ENCODE measurements at places on chromosomes 11 and 22. TPM values are rescaled to one million over a fixed set of nuclear protein-coding genes. Genes with fewer than 3 reads are reported as not detected.

The LAYN gene
- 3.1 TPM for total RNA-seq

GRCh38 chr11:42239188-42239587, 779.7 kb upstream of the LRRC4C start:
- DNase-seq, result no peak
- H3K4me3 ChIP-seq, result no peak overlapping the region
- peaks cover 5% of the 10 kb centered on the region for H3K4me1 ChIP-seq
- H3K27ac ChIP-seq, result no peak overlapping the region

GRCh38 chr11:46293641-46294103, 16.2 kb downstream of the CREB3L1 start:
- H3K36me3 ChIP-seq, result no peaks in the 10 kb centered on the region
- H3K4me3 ChIP-seq, result no peak overlapping the region
- H3K27me3 ChIP-seq, result no peaks in the 10 kb centered on the region
- peaks cover 18% of the 10 kb centered on the region for H3K4me1 ChIP-seq

DNA sequence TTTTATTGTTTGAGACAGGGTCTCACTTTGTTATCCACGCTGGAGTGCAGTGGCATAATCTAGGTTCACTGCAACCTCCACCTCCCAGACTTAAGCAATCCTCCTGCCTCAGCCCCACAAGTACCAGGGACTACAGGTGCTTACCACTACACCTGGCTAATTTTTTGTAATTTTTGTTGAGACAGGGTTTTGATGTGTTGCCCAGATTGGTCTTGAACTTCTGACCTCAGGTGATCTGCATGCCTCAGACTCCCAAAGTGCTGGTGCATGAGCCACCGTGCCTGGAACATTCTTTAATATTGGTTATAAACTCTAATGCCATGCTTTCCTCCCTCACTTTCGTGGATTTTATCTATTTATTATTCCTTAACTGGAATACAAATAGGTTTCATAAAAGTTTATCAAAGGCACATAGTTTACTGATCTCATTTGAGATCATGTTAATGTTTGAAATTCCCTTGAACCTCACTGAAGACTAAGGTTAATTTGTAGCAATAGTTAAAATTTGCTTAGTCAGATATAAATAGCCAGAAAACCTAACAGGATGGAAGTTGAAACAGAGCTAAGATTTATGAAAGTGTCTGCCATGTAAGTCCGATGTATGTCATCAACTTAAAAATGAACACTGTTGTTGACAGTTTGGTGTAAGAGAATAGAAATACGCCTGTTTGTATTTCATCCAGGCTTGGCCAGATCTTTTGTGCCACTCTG, 27.6 kb downstream of the KDM2A start:
- no peak for DNase-seq
- no peak overlapping the region for H3K4me3 ChIP-seq
- no peaks in the 10 kb centered on the region for H3K4me1 ChIP-seq

All from H9 (cell line).